ENCODE measurements at places on chromosomes 3 and 15.

DNA sequence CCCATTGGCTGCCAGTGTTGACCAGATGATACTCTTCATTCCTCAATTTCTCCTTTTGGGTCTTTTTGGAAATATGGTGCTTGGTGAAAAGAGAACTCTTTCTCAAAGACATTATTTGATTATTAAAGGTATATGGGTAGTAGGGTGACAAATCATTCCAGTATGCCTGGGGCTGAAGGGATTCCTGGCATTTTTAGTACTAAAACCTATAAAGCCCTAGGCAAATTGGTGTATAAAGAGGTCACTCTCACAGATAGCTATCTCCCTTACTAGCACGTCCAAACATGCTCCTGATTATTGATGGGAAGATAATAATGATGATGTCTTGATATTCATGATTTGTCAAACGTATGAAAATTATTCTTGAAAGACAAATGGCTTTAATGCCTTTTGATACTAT, 1.1 kb downstream of the GABRR3 start:
- DNase-seq, result no peak

DNA sequence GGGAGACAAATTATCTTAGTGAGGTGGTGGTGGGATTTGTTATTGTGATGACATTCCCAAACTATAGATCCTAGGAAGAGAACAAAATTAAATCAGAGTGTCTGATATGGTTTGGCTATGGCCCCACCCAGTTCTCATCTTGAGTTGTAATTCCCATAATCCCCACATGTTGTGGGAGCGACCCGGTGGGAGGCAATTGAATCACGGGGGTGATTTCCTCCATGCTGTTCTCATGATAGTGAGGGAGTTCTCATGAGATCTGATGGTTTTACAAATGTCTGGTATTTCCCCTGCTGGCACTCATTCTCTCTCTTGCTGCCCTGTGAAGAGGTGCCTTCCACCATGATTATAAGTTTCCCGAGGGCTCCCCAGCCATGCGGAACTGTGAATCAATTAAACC, 62.0 kb downstream of the RPL22L1 start:
- peak; percentile 28 for DNase-seq

DNA sequence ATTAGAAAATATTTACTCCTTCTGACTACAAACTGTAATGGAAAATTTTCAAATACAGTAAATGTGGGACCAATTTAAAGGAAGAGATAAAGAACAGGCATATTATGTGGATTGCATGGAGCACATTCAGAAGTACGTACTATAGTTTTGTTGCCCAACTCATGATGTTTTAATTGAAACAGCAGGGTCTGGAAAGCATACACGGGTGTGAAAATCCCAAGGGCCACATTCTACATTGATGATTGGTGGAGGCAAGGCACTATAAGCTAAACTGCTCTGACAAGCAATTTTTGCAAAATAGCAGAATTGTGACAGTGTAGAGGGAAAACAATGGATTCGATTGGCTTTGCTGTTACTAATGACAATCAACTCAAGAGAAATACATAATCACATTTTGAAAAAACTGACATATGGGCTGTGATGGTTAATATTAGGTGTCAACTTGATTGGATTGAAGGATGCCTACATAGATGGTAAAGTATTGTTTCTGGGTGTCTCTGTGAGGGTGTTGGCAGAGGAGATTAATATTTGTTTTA, 458.6 kb downstream of the PYDC2 start:
- DNase-seq, result no peak

- peak; percentile 8 for DNase-seq
Measured at GRCh38 chr15:34847598-34847997, 52.2 kb upstream of the ACTC1 start.

DNA sequence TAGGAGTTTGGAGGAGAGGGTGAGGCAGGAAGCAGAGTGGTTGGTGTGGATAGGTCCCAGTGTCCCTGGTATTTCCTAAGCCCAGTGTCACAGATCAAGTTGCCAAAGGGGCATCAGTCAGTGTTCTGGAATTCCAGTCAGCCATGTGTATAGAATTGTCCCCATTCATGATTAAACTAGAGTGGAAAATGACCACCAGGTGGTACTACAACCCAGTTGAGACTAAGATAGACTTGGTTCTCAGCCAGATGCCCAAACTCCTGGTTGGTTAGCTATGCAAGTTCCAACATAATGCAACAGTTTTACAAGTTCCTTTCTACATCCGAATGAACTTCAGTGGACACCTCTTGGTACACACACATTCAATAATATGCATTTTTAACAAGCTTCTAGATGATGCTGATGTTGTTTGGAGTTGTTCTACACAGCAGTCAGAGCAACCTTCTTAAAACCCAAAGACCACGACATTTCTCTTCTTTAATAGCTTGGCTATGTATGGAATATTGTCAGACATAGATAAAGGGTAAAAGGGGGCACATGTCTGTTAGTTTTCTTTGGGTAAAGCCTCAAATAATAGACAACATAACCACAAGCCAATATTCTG, 8.4 kb upstream of the ATR start:
- DNase-seq, result peak; percentile 82

DNA sequence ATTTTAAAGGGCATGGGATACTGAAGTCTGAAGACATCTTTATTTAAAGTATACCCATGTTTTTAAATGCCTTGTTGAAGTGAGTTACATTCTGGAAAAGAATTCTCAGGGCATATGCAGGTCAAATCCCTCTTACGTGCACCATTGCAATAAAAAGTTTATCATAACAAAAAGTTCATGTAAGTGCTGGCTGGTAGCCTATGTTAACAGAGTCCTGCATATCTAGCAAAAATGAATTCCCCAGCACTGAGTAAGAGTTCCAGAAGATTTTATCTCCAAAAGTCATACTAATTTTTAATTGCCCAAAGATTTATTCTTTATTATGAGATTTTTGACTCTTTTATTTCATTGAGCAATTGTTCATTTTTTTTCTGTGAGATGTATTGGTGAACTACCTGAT, 104.7 kb upstream of the ROBO1 start:
- DNase-seq, result no peak

DNA sequence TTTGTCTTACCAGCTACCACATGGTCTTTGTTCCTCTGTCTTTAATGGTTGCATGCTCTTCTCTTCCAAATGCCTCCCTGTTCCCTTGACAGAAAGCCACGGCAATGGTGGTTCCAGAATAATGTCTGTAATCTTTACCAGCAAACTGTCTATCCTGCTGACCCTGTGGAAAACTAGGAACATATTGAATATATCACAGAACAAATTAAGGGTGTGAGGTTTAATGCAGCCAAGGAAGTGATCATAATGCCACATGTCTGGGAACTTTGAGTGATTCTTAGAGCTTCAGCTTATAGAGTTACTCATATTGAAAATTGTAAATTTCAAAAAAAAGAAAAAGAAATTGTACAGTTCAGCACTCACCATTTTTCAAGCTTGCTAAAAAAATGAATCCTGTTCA, 282.9 kb upstream of the RARB start:
- no peak for DNase-seq

DNA sequence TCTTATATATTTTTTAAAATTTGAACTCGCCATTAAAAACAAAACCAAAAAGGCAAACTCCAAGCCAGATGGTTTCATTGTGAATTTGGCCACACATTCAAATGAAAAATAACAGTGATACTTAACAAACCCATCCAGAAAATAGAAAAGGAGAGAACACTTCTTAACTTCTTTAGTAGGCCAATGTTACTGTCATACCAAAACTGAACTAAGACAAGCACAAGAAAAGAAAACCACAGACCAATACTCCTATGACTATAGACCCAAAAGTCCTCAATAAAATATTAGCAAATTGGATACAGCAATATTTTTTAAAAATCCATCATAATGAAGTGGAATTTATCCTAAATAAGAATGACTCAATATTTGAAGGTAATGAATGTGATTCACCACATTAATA, 73.5 kb upstream of the ALDH1A3 start:
- DNase-seq, result no peak

GRCh38 chr3:24540821-24541220, 46.2 kb upstream of the THRB start:
- no peak for DNase-seq

- peak; percentile 40 for DNase-seq
Measured at GRCh38 chr3:8775181-8775580, 5.8 kb upstream of the OXTR start.

DNA sequence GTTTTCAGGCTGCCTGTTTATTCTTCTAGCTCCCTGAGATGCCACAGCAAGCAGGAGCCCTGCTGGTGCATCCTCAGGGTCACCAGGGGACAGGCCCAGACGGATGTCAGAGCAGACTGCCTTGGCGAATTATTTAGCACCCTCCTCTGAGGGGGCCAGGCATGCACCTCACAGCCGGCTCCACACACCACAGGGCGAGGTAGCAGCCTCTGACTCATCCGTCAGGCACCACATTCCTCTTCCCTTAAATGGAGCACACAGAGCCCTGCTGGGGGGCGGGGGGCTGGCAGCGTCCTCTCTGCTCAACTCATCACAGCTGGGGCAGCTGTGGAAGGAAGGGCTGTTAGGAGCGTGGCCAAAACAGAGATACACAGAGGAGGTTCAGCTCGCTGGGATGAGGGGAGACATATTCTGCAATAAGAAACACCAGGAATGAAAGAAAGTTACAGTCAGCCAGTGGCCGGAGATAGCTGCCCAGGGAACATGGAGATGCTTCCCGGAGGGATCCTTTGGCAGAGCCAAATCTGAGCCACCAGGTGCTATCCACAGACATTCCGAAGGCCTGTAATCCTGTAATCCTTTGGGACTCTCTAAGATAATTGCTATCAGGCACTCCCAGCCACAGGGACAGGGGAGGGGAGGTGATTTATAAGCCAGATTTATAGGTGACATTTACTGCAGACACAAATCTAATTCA, 13.9 kb upstream of the PRICKLE2 start:
- peak; percentile 99 for DNase-seq

- no peak for DNase-seq
Measured at GRCh38 chr3:177058648-177059047, 138.6 kb downstream of the TBL1XR1 start.

GRCh38 chr3:37162501-37163245, 11.7 kb downstream of the LRRFIP2 start:
- no peak for DNase-seq

- no peak for DNase-seq
Measured at GRCh38 chr15:57652481-57652880, 54.0 kb upstream of the POLR2M start.

DNA sequence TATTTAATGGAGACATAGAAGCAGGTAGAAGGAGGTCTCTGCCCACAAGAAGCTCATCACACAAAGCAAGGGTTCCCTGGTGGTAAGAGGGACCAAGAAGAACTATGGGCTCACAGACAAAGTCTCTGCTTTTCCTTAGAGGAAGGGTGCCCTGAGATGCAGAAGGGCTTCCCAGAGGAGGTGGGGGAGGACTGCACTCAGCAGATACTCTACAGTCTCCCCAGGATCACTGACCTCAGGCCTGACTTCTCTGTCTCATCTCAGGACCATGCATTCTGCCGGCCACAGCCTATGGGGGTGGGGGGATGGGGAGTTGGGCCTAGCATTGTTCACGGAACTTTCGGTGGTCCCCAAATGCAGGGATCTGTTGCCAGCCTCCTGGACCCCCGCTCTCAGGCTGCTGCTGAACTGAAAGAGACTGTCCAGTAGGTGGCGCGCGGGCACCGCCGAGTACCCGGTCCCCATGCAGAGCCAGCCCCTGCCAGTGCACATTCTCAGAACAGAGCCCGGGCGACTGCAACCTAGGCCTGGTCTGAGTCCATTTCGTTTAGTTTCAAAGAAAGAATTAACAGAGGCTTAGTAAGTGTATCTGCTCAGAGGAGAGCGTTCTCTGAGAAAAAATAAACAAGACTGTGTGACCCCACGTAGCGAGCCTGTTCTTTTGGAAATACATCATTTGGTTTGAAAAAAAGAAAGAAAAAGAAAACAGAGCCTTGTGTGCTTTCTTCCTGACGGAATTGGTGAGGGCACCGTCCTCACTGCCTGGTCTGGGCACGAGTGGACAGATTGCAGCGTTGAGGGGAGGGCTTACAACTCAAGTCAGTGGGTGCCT, 74.1 kb downstream of the LRTM1 start:
- peak; percentile 73 for DNase-seq

GRCh38 chr3:63193647-63194046, 84.5 kb upstream of the SYNPR start:
- peak; percentile 38 for DNase-seq

GRCh38 chr3:178699810-178700209, 163.6 kb downstream of the KCNMB2 start:
- no peak for DNase-seq

GRCh38 chr3:108100906-108101660, 10.3 kb upstream of the CD47 start:
- DNase-seq, result no peak

DNA sequence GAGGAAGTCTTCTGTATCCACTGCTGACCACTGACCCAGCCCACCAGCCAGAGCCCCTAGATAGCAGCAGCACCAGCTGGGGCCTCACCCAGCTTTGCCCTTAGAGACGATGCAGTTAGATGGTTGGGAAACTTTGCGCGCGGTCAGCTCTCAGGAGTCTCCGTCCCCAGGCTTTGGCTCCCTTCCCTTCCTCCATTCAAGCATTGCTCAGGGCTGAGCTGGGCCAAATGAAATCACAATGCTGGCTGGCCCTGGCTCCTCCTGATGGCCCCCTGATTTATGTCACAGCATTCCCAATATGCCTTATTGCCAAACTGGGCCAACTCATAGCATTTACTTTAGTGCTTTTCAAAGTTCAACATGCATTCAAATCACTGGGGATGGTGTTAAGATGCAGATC, 34.6 kb upstream of the RHCG start:
- DNase-seq, result no peak

GRCh38 chr3:119559441-119559963, at the start of gene CD80:
TSS of gene CD80 (minus strand) at chr3:119559614. CDS start at chr3:119557728, 1,886 bp downstream.
- DNase-seq, result peak; percentile 64

DNA sequence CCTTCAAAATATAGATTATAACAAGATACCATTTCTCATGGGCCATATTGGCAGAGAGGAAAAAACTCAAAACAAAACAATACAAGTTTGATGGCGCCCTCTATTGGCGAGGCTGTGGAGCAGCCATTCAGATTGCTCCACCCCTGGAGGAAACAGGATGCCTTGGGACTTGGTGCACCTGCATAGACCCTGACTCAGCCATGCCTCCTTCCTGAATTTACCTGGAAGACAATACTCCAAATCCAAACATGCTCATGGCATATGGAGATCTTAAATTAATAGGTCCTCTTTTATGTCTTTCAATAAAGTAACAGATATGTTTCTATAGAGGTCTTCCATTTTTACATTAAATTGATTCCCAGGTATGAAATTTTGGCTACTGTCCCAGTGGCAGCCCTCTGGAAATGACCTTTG, 90.0 kb downstream of the APBA2 start:
- peak; percentile 6 for DNase-seq

DNA sequence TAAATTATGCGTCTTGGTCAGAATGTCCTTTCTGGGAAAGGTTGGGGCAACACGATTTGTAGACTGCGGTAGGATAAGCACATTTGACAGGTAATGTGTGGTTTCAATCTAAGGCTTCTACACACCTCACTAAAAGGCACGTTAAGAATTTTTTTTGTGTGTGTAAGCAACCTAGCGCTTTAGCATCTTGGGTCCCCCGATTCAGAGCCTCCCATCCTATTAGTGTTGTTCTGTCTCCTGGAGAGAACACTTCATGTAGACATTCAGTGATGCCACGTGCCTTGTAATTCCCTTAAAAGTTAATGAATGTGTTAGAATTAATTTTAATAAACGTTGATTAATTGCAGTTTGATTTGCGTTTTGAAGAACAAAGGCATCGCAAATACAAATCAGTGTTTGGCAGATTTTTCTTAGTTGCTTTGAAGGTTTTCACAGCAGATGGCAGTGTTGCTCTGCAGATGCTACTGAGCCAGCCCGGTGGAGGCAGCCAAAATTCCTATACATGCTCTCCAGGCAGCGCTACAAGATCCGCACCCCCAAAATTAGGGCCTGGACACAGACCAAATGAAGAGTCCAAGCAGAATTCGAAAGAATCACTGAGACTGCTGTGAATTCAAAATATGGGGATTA, 63.5 kb downstream of the OTOL1 start:
- peak; percentile 41 for DNase-seq

Data from AG10803 (cell line).